Bronchial epithelial cell (primary cell): ENCODE measurements at places on chromosomes 7 and 10.
A peak's percentile ranks its signal among the peaks of the same experiment; 100 is the strongest.

DNA sequence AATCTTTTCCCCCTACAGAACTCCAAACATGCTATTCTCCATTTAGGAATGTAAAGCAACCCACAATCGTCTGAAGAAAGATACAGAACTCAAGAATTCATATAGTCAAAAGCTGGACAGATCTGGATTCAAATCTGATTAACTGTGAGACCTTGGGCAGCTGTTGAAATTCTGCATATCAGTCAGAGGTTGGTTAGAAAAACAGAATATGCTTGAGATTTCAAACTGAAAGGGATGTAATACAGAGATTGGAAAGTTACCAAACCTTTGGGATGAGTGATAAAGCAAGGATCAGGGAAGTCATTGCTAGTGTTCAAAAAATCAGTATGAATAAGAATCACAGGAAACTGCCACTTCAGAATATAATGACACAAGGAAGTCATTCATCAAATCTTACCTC is 406.6 kb downstream of the HTR7 start:
- peak; percentile 55 for DNase-seq

DNA sequence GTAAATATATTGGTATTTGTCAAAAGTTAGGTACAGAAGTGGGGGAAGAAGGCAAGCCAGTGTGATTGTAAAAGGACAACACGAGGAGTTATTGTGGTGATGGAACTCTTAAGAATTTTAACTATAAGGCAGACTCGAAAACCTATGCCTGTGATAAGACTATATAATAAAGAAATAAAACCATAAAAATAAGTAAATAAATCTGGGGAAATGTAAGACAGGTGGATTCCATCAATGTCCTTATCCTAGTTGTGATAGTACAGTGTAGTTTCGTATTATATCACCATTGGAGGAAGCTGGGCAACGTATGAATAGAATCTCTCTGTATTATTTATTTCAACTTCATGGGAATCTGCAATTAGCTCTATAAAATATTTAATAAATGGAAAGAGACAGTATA is 395.7 kb downstream of the CDC14C start:
- DNase-seq: no peak

DNA sequence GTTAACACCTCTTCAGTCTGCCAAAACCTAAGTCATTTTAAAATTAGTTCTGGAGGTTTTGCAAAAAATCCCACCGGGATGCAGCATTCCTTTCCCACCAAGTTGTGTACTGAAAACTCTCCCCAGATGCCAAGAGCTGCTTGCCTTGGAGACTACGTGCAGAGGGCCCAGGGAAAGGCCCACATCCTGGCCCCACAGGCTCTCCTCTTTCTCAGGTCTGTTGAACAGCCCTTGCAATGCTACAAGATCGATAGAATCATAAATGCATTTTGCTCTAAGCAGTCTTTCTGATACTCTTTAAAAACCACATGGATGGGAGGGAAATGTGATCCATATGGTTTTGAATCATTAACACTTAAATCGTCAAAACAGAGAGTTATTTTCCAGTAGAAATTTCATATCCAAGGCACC is 126.7 kb upstream of the ZMIZ1 start:
- DNase-seq: no peak

- no peak for DNase-seq
Measured at GRCh38 chr10:119104654-119105015, 722 bp downstream of the DENND10 start.

DNA sequence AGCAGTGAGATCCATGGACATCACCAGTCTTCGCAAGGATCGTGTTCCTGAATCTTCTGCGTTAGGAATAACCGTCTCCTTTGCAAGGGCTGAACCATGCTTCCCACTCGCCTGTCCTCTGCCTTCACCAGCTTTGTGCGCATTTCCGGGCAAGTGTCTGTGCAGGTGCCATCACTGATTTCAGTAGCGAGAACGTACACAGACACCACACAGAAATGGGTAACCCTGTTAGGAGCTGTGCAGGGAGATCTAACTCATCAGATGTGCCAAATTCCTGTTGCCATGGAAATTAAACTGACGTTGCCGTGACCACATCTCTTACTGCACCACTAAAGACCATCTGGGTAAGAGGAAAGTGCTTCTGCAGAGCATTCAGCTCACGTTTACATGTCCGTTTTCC is 146.3 kb downstream of the DIP2C start:
- no peak for DNase-seq

DNA sequence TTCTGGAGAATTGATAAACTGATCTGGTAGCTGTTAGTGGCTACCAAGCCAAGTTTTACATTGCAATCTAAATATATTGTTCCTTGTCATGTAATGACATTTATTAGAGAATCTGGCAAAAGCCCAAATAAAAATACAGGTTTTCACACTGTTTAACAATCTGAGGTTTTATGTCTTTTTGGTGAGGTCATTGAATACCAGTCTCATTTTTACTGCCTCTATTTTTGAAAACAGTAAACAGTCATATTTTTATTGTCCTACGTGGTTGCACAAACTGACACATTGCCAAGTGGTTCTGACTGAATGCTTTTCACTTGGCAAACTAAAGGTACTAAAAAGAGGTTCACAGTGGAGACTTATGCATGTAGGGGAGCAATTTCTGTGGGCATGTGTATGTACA is 157.5 kb downstream of the PRKG1 start:
- no peak for DNase-seq

DNA sequence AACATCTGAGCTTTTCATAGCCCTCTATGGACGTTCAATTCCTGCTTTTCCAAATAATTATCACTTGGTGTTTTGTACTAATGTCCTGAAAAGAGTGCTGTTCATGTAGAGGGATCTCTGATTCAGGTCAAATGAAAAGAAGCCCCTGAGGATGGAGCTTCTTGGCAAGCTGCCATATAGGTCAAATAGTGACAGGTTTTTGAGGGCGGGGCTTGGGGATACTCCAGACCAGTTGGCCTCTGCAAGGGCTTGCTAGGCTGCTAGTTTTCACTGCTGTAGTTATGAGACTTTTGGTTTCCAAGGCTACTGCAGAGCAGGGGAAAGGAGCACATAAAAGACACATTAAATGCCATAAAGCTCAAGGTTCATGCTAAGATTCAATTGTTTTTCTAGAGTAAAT is 257.2 kb upstream of the CACNA2D1 start:
- DNase-seq: no peak

- DNase-seq: peak; percentile 71
Measured at GRCh38 chr10:121288011-121288410, 310.2 kb downstream of the FGFR2 start.

GRCh38 chr10:91593366-91593765 is 39.5 kb downstream of the PPP1R3C start:
- no peak for DNase-seq

GRCh38 chr10:102775935-102776669 is 32.4 kb downstream of the WBP1L start:
- peak; percentile 75 for DNase-seq

DNA sequence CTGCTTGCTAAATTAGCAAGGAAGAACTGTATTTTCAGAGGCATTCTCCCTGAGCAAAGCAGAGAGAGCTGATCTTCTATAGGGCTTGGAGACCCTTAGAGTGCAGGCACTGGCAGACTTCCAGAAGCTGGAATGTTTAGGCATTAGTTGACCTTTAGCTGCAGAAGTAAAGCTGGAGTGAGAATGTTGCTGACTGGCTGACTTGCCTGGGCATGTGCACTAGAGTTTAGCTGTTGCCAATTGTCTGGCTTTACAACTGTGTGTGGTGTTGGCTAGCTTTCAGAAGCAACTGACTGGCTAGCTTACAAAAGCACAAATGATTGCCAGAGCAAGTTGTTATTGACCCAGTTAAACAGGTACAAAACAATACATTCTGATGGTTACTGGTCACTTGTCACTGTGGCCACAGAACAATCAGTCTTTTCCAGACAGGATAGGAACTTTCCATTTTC is 25.1 kb downstream of the FAM13C start:
- DNase-seq: peak; percentile 90
